NCI-H1105 (cell line): ENCODE measurements at places on chromosomes 16 and 17.

DNA sequence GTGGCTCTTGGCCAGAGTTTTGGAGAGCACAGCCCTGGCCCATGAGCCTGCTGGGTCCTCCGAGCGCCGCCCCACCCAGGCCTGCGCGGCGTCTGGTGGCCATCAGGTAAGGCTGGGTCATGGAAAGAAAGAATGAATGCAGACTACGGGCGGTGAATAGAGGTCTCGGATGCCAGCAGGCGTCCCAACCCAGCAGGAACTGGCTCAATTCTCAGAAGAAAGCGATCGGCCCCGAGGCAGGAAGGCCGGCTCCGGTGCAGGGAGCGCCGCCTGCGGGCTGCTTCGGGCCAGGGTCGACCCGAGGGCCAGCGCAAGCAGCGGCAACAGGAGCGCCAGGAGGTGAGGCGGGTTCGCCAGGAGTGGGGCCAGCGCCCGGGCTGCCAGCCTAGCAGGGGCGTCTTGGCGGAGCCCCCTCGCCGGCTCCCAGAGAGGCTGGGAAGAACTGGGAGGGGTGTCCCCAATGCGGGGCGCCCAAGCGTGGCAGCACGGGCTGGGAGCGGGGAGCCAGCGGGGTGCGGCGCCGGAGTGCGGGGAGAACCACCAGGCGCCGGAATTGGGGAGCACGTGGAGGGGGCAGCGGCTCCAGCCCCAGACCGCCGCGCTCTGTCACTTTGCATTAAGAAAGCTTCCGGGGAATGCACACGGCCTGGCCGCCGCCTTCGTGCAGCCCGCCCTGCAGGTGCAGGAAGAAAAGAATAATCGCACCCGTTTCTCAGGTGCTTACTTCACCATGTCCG is 7.1 kb upstream of the TMC5 start:
- DNase-seq = no peak

- DNase-seq = no peak
Observed at GRCh38 chr17:48584223-48584741, 5.8 kb downstream of the HOXB3 start.

- DNase-seq = no peak
Observed at GRCh38 chr17:8673612-8674011, 43.1 kb upstream of the MYH10 start.

DNA sequence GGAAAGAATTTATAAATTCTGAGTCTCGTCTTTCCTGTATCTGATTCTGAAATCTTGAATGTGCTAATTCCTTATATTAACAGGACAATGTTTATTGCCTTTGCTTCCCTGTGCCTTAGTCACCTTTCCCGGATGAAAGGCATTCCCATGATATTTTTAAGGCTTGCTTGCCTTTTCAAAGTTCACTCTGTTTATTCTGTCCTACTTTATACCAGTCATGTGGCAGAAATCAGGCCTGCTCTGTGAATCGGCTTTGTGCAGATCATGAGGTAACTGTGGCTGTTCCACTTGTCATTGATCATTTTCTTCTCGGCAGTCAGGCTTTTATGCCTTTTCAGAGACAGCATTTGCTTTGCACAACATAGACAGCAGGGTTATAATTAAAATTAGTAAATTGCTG is 28.8 kb upstream of the ABCC11 start:
- no peak for DNase-seq
